ENCODE measurements at places on chromosomes 1 and 21.

DNA sequence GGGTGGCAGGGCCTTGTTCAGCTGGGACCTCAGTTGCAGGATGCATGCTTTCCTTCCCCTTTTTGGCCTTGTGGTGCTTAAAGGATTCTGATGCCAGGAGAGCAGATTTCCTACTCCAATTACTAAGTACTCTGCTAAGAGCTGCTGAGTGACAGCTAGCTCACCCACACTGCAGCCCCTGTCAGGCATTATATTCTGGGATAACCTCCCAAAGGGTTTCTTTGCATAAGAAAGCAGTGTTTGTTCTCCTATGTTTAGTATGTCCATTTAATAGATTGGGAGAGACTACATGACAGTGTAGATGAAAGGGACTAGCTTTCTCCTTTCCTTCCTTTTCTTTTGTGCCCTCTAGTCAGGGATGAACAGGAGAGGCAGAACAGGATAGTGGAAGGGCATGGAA, 100.7 kb downstream of the FAM78B start:
- no peak for DNase-seq

- DNase-seq: no peak
These were observed 921 bp downstream of the SMPDL3B start for GRCh38 chr1:27935721-27936120.

DNA sequence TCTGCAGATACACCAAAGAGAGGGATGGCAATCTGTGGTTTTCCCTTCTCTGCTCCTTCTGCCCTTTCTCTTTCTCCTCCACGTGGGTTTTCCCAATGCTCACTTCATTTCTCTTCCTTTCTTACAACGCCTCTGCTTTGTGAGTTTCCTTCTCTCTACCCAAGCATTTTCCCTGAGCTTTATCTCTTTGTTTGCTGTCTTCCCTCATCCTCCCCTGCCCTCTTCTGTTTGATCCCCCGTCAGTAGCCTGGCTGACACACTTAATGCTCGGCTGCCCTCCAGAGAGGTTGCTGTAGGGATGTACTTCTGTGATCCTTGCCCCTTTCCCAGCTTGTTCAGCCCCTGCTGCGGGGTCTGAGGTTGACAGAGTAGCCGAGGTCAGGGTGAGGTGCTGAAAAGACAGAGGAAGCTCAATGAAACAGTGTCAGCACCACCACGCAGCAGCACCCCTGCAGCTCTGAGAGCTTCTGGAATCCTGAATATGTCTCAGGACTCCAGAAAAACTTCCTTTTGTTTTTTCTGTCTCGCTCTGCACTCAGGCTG, 6.0 kb downstream of the EDARADD start:
- DNase-seq: no peak

- no peak for DNase-seq
These were observed 209.7 kb downstream of the SETD4 start for GRCh38 chr21:35850542-35851103.

DNA sequence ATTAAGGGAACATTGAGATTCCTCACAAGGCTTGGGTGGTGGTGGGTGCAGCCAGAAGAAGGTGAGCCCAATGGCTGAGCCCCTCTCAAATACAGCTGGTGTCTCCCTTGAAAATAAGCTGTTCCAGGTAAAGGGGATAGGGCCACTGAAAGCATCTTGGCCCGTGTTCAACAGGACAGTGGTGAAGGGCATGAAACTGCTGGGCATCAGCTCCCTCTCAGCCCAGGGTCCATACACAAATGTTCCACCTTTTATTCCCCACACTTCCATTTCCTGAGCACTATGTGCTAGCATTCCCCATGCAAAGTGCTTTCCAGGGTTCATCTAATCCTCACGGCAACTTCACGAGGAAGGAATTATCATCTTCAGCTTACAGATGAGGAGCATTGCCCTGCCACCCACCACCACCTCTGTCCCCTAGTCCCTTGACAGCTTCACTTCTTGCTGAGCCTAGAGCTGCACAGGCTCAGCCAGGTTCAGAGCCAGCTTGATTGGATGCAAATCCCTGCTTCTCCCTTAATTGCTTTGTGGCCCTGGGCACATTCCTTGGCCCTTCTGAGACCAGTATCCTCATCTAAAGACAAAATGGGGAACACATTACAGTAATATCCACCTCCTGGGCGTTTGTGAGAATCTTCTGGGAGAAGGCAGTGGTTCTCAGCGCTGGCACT, 9.6 kb downstream of the TAGLN2 start:
- DNase-seq: no peak

- DNase-seq: no peak
These were observed 954 bp downstream of the RSBN1 start for GRCh38 chr1:113811156-113811887.

DNA sequence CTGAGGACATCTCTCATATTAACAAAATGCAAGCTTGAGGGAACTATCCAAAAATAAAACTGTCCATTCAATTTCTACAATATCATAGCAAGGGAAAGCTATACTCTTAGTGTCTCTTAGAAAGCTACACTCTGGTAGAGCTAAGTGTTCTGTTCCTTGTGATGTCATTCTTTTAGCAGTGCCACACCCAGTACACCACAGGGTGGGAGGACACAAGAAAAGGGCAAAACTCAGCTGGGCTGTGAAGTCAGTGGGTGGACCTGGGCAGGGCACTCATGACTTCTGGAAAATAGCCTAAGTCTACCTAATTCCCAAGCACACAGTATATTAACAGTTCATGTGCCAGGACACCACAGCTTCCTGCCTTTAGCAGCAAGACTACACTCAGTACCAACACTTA, 42.2 kb upstream of the TNFSF4 start:
- DNase-seq: no peak
